Stimulated activated CD8-positive, alpha-beta memory T cell treated with anti-CD3 and anti-CD28 coated beads, Interleukin-4, amount 100 ng/mL, for 1 hour (primary cell): ENCODE measurements at places on chromosomes 7 and 10.

DNA sequence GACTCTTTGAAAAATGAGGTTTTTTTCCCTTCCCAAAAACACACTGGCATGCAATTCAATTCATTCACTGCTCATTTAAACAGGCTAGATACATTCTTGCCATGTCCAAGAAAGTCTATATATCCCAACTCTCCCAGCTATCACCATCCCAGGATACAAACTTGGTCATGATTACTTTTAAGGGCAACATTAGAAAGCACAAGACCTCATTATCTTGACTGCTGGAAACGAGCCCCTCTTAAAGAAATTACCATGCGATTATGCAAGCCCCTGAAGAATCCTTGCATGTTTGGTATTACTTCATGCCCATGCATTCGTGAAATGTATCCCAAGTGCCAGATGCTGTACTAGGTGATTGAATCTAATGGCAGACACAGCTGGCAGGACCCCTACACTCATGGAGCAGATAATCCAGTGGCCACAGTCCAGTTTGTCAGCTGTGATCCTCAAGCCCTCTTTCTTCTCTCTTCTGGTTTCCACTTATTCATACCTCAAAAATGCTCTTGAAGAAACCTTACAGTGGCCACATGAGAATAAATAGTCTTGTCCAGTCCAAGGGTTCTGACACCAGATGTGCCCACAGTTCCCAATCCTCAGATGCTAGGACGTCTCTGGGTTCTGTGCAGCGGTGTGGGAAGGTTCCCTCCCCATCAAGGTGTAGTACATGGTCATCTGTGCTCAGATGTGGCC is 103.7 kb upstream of the HABP2 start:
- no peak for DNase-seq

DNA sequence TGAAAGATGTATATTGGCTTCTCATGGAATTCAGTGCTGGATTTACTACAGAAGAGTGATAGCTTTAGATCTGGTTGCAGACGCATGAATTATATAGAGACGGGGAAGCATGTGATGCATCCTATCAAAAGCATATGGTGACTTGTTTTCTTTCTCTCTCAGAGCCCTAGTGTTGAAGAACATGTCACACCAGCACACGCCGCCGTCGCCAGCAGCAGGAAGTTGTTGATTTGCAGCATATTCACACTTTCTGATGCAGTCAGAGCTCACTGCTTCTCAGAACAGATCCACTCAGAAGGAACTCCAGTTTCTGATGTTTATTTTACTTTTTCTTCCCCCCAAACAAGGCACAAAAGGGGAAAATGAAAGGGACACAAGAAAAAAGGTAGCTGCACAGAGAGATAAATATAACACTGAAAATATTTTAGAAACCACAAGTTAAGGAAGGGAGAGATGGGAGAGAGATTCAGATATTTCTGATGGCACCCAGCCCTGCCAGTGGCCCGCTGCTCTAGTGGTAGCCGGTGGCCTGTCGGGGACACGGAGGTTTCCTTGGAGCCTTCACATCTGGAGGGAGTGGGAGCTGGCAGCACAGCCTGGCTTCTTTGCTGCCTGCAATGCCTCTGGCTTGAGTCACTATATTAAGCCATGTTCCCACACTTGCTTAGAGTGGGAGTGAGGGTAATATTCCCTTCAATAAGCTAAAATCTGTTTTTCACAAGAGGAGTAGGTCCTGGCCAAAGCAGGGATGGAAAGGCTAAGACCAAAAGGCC is 123.2 kb downstream of the NRP1 start:
- DNase-seq = no peak

GRCh38 chr7:137682596-137682995 is 164.2 kb downstream of the DGKI start:
- DNase-seq = no peak

DNA sequence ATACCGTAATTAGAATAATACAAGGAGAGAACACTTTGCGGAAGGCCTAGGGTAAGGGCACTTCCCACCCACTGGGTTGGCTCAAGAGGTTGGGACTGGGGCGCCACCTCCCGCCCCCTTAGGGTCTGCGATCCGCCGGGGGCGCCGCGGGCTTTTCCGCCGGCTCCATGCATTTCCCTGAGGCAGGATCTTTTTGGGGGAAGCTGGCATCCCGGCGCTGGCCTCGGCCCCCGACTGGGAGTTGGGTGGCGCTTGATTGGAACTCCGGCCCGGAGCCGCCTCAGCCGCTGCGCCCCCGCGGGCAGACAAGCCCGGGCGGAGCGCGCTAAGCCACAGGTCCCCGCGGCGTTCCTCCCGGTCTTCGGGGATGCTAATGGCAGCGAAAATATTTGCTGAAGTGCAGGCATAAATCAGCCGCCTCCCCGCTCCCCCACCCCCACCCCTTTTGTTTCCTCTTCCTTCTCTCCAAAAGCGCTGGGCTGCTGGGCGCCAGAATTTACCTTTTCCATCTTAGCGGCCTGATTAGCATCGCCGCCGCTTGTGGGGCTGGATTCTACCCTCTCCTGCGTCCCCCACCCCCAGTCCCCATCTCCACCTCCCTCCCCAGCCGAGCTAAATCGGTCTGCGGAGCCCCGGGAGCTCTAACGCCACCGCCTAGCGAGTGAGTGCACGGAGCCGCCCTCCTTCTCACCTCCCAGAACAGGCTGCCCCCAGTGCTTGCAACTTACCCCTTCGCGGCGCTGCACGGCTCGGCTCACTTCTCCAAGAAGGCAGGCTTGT is 5.1 kb downstream of the UNC5B start:
- no peak for DNase-seq

DNA sequence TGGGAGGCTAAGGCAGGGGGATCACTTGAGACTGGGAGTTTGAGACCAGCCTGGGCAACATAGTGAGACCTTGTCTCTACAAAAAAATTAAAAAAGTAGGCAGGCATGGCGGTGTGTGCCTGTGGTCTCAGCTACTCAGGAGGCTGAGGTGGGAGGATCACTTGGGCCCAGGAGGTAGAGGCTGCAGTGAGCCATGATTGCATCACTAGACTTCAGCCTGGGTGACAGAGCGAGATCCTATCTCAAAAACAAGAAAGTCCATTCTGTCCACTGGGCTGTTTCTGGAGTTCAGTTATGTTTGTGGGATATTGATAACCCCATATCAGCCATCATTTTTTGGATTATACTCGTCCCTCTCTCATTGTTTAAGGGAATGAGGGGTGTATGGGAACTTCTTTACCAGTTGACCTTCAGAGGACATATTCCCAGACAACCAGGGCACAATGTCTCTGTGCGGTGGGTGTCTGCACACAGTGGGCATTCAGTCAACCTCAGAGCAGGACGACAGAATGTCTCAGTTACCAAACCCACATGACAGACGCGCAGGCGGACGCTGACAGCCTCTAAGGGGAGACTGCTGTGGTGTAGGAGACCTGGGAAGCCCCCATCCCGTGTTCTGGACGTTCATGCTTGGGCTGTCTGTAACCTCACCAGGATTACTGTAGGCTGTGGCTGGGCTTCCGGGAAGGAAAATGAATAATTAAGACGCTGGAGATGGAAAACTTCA is 69.4 kb downstream of the CARD11 start:
- no peak for DNase-seq

DNA sequence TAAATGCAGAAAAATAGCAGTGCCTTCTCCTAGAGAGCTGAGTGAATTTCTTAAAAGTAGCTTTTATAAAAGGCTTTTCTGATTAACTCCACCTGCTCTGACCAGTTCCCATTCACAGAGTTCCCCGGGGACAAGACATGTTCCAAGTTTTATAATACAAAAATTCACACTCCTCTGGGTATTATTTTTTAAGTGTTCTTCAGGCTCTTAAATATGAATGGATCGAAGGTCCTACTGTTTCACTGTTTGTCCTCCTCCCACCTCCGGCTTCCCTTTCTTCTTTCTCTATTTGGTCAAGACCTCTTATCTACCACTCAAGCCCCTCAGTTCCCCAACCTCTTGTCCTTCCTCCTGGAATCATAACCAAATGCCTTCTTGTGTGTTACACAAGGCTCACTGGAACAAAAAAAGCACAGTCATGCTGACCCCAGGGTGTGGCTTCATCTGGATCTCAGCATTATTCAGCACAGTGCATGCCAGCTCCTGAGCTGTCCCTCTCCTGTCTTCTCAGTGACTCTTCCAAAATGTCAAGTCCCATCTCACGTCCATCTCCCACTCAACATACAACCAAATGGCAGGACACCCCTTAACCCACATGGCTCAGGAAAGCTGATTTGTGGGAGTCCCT is 222.4 kb downstream of the SORCS1 start:
- no peak for DNase-seq

GRCh38 chr10:99689461-99689860 is 30.2 kb downstream of the ENTPD7 start:
- DNase-seq = no peak

GRCh38 chr10:99930731-99931550 is 78.8 kb downstream of the DNMBP start:
- DNase-seq = no peak

DNA sequence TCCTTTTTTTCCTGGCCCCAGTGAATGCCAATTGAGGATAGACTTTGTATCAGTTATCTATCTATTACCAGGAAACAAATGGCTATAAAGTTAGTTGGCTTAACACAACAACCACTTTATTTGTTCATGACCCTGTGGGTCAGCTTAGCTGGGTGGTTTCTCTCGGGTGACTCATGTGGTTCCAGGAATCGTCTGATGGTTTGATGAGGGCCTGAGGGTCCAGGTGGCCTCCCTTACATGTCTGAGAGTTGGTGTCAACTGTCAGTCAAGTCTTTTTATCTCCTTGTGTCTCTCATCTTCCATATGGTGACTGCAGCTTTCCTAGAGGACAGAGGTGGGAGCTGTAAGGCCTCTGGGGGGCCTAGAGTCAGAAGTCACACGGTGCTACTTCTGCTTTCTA is 15.3 kb upstream of the MAPK8 start:
- no peak for DNase-seq
